Stimulated activated CD8-positive, alpha-beta memory T cell treated with anti-CD3 and anti-CD28 coated beads, Interleukin-4, amount 100 ng/mL, for 48 hours (primary cell): ENCODE measurements at places on chromosomes 12 and 14.
A peak's percentile ranks its signal among the peaks of the same experiment; 100 is the strongest.

DNA sequence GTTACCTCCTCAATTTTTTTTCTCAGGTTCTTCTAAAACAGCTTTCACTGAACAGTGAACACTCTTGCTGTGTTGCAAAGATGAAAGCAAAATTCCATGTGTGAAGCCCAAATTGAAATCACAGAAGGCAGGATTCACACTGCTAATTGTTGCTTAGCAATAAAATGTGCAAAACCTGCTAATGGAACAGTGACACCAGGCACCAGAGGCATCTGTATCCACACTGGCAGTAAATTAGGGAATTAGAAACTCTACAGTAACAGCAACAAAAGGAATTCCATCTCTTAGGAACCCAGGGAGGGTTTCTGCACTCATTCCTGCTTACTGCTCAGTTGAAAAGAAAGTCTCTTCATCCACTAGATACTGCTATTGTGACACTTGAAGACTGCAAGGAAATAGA lies 202.3 kb downstream of the GXYLT1 start:
- no peak for DNase-seq

DNA sequence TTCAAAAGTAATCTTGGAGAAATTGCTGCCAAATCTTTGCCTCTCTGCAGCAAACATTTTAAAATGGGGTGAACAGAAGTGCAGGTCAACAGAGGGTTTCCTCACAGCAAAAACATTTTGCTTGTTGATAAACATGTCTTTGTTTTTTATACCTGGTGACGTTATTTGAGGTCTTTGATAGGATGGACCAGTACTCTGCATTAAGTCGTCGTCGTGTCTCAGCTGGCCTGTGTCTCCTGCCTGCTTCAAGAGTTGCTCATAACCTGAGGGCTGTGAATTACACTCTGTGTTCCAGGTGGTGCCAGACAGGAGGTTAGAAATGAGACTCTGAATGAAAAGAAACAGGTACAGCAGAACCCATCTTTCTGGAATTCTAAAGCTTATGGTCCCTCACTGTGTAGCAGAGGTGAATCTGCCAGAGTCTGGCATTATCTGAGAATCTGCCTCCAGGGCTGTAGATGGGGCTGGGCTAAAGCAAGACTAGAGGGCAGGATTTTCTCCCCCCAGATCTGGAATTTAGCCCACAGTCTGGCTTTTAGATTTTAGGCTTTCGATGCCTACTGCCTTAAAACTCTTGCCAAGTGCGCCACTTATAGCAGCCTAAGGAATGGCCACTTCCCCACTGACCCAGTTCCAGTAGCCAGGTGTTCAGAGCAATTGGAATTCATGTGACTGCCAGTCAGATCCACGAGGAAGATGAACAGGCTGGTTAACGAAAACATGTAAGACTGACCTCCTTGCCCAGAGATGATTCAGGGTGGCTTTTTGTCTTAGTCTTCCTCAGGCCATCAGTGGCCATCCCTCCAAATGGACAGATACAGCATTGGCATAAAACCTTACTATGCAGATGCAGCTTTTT lies 161.2 kb downstream of the PRKCH start:
- peak; percentile 19 for DNase-seq

GRCh38 chr12:88509851-88510250 lies 70.4 kb downstream of the KITLG start:
- no peak for DNase-seq

DNA sequence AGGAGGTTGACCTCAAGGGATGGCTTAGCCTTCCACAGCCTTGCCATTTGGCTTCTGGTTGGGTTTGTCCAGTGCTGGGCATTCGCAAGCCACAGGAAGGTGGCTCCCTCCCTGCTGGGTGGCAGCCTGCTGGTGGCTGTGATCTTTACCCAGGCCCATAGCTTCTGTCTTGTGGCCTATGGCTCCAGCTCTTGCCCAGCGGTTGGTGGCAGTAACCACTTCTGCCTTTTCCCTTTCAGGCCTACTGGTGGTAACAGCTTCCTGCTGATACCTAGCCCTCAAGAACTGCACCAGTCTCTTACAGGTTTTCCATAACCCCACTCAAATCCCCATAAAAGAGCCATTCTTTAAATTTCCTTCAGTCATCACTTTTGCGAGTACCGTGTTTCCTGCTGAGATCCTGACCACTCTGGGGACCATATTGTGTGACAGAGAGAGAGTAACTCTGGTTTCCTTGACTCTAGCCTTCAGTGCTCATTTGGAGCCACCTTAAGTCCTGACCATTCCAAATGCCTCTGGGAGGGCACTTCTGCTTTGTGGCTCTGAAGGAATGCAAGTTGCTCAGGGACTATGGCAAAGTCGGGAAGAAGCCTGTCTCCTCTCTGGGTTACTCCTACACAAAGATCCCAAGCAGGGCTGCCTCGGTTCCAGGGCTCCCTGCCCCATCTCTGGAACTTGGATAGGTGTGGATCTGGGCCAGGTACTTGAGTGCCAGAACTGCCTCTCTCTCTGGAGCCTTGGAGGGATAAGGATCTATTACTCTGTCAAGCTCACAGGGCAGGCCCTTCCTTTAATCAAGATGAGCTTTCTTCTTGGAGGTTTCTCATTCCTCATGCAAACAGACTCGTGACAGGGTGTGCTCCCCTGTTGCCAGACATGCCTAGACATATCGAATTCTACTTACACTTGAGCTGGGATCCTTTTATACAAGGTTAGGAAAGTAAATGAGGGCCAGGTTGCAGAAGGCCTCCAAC lies 2.9 kb upstream of the NYNRIN start:
- DNase-seq, result no peak

DNA sequence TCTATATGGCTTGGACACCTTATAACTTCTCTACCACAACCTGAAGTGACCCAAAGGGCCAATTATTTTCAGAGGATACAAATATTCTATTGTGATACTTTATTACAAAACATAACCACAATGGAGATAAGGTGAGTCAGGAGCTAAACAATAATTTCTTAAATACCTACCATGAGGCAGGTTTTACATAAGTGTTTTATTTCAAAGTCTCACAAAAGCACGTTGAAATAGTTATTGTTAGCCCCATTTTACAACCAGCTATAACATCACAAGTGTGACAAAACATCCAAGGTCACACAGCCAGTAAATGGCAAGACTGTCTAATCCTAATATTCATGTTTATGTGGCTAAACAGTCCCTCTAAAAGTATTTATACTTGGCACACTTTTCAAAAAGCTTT lies 40.2 kb downstream of the SLC2A13 start:
- no peak for DNase-seq

DNA sequence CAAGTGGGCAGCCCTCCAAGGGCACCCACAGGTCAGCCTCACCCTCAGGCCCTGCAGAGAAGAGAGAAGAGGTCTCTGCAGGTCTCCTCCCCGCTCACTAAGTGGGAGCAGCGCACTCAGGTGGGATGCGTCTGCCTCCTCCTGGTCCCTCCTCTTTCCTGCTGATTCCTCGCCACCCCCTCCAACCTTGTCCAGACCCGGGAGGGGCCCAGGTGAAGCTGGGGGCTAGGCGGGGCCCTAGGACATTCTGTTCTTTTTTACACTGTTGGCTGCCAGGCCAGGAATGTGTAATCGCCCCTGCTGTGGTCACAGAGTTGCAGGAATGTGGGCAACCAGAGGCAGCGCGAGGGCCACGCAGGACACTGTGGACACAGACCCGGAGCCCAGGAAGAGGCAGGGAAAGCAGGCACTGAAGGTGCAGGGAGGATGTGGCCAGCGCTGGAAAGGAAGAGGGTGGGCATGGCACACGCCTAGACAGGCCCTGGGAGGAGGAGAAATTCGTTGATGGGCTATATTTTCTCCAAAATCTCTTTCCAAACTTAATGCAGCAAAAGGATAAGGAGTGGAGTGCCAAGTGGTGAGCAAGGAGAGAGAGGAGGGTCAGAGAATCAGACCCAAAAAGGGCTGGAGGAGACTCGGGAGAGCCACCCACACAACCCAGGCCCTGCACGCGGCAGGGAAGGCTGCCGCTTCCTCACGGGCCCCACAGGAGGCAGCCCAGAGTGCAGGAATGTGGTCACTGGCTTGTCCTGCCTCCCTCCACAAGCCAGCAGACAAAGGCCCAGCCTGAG lies 911 bp upstream of the SCNN1A start:
- no peak for DNase-seq

- no peak for DNase-seq
These were observed 1.0 kb downstream of the TMEM121 start for GRCh38 chr14:105527381-105527825.

DNA sequence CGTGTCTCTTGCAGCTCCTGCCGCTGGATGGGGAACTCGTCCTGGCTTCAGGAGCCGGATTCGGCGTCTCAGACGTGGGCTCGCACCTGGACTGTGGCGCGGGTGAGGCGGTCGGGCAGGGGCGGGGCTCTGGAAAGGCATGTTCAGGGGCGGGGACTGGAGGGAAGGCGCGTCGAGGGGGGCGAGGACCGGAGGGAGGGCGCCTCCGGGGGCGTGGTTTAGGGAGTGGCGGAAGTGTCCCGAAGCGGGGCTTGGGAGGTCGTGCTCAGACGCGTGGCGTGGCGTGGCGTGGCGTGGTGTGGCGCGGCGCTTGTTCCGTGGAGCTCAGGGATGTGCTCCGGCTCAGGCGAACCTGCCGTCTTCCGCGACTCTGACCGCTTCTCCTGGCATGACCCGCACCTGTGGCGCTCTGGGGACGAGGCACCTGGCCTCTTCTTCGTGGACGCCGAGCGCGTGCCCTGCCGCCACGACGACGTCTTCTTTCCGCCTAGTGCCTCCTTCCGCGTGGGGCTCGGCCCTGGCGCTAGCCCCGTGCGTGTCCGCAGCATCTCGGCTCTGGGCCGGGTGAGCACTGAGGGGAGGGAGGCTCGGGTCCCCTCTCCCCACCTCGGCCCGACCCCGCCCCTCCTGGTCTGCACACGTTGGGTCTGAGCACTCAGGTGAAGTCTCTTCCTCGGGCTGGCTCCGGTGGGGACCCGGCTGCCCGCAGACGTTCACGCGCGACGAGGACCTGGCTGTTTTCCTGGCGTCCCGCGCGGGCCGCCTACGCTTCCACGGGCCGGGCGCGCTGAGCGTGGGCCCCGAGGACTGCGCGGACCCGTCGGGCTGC lies 6.2 kb downstream of the AMN start:
- DNase-seq, result peak; percentile 81

DNA sequence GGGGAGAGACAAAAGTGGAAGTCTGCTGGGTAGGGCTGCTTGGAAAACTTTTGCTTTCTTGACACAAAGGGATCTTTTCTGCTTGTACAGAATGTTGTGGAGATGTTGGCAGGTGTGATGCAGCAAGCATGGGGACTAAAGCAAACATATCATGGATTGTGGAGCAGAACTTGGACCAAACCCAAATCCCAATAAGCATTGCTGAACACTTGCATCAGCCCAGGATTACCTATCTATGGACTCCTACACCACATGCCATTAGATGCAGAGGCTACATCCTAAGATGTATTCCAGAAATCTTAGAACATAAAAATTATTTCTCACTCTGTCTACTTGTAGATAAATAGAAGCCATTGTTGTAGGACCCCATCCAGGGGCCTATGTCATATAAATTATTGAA lies 44.7 kb upstream of the RERG start:
- no peak for DNase-seq

DNA sequence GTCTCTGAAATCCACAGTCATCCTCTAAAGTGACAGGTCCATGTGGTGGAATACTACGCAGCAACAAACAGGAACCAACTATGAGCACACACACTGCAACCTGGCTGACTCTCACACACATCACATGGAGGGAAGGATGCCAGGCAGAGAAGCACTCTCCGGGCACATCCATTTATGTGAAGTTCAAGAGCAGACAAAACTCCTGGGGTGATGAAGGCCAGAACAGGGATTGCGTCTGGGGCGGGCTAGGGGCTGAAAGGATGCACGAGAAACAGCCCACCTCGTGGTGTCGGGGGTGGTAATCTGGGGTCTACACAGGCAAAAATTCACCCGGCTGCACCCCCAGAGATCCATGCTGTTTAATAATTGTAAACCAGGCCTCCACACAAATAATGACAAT lies 100.2 kb downstream of the DICER1 start:
- no peak for DNase-seq

DNA sequence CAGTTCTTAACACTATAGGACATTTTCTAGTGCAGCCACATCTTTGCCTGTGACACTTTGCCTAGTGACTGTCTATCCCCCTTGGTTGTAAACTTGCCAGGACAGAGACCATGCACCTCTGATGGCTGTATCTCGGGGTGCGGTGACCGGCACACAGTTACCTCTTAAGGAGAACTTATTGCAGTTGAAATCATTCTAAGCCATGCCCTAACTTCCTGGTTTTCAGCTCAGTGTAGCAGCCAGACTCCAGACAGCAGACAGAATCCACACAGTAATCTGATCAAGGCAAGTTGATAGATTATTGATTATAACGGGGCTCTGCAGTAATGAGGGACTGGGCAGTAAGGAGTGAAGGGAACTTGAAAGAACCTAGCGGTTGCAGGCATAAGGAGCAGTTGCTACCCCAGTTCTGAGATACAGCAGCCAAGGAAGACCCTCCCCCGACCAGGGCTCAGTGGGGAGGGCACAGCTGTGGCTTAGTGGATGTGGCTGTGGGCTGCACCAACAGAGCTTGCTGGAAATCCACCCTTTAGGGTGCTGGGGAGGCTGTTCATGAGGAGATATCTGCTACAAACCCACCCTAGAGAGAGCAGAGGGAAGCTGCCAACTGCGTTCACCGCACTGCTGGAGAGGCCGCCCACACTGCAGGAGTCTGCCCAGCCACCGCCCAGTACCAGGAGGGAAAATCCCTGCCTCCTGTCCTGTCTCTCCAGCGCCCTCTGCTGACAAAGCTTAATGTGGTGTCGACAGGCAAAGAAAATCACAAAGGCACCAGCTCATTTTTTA lies 58.2 kb upstream of the BEGAIN start:
- DNase-seq, result peak; percentile 97

DNA sequence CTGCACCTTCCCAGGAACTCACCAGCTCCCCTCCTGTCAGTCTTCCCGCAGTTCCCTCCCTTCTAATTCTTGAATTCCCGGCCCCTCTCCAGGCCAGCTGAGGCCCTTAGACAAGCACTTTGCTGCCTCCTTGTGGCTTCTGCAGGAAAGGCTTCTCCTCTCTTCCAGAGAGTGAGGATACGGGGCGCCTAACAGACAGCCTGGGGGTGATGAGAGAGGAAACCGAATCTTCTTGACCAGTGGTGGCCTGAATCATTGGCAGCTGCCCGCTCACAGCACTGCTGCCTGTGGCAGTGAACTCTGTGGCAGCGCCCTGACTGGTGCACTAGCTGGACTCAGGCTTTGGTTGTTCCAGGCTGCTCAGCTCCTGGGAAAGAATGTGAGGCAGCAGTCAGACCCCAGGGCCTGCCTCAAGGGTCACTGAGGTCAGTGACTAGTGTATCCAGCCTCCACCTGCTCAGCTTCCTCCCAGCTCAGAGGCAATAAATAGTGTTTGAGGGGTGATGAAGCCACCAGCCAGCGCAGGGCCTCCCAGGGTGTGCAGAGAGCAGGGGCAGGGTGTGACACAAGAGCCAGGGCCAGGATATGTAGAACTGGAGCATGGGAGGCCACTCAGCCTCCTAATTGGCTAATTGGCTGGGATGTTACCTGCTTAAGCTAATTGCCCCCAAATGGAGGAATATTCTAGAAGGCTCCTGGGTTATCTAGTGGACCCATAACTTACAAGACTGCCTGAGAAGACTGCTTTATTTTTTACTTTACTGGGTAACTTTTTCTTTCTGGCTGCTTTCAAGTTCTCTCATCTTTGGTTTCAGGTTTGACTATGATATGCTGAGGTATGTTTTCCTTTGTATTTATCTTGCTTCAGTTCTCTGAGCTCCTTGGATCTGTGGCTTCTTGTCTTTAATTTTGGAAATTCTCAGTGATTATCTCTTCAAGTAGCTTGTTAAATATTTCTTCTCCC lies 12.9 kb upstream of the MCRS1 start:
- peak; percentile 74 for DNase-seq

GRCh38 chr12:2689393-2689792 lies 105.4 kb upstream of the FKBP4 start:
- DNase-seq, result no peak
